Brain pericyte (primary cell): ENCODE measurements at places on chromosomes 3 and 15.

GRCh38 chr3:46820852-46821251 lies 42.4 kb downstream of the MYL3 start:
- no peak for DNase-seq

DNA sequence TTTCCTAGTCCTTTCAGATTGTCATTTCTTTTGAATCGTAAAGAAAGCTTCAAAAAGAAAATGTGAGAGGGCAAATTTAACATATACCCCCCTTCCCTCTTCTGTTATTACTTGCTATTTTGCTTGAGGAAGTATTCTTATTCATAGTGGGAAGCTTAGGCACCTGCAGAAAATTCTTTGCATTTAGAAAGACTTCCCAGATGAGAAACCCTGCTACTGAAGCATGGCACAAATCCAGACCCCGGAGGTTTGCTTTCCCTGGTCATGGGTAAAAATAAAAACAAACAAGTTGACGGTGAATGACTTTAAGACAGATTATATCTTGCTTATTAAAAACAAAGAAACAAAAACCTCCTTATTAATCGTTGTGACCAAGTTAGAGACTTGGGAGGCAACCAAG lies 93.9 kb downstream of the IL5RA start:
- DNase-seq = no peak

- DNase-seq = no peak
These were observed 977.5 kb downstream of the NAALADL2 start for GRCh38 chr3:175836617-175837016.

DNA sequence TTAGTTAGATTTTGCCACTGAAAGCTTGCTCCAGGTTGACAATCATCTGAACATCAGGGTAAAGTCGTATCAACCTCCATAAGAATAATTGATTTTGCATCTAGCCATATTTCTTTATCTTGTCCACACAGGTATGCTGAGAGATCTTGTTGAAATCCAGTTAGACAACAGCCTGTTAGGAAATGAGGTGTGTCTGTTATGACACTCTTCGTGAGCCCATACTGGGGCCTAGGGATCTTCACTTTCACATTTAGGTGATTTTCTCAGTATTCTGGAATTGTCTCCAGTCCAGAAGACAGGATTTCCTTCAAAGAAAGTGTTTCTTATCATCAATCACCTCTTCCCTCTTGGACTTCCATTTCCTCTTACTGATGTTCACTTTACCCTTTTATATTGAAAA lies 18.1 kb downstream of the DNAJB11 start:
- DNase-seq = no peak

DNA sequence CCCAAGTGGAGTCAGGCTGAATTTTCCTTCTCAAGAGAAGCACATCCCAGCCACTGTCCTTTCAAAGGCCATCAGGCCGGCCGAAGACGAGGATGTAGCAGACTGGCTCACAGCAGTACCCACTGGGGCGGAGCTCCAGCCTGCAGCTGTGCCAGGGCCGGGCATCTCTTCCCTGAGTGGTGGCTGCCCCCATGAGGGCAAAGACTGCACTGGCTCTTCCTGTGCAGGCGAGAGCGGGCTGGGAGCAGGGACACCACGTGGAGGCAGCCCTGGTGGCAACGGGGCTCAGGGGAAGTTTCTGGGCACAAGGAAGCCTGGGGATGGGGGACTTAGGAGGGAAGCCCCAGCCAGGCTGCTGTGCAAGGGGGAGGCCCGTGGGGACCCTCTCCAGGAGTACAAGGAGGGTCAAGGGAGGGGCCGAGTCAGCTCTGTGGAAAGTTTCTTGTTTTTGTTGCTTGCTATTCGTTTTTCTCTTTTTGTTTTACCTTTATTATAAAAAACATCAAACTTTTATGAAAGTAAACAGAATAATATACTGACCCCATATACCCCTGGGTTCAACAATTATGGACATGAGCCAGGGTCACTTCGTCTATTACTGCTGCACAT lies 66.1 kb downstream of the RPN1 start:
- no peak for DNase-seq

DNA sequence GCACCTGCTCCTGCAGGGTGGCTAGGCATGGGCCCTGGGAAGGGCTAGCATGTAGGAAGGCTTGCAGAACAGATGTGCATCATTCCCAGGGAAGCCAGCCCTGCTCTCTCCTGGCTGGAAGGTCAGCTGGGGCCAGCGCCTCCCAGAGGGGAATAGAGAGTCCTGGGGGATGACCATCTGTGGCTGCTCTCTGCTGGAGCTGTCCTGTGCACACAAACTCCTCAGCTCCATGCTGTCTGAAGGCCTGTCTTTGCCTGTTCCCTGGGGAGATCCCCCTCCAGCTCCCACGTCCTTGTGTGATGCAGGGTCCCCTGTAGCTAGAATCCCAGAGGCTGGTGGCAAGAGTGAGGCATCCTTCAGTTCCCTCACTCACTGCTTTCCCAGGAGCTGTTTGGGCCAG lies 19.3 kb downstream of the IL16 start:
- no peak for DNase-seq

DNA sequence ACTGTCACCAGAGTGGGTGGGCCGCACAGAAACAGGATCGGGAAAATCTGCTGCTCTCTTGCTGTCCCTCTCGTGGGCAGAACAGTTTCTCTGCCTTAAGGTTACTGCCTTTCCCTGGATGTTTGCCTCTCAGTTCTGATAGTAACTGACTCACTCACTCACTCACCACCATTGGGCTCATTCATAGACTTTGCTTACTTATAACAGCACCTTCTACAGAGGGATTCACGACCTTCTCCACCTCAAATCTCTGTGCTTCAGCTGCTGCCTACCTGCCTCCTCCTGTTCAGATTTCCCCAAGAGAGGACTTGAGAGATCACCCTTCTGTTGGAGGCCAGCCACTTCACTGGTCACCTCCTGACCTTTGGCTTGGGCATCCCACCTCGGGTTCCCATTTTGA lies 147.7 kb upstream of the ICE2 start:
- no peak for DNase-seq

- peak; percentile 76 for DNase-seq
These were observed 38.4 kb downstream of the PCOLCE2 start for GRCh38 chr3:142850395-142851023.
